ENCODE measurements at places on chromosomes 3 and 15.
A peak's percentile ranks its signal among the peaks of the same experiment; 100 is the strongest.

DNA sequence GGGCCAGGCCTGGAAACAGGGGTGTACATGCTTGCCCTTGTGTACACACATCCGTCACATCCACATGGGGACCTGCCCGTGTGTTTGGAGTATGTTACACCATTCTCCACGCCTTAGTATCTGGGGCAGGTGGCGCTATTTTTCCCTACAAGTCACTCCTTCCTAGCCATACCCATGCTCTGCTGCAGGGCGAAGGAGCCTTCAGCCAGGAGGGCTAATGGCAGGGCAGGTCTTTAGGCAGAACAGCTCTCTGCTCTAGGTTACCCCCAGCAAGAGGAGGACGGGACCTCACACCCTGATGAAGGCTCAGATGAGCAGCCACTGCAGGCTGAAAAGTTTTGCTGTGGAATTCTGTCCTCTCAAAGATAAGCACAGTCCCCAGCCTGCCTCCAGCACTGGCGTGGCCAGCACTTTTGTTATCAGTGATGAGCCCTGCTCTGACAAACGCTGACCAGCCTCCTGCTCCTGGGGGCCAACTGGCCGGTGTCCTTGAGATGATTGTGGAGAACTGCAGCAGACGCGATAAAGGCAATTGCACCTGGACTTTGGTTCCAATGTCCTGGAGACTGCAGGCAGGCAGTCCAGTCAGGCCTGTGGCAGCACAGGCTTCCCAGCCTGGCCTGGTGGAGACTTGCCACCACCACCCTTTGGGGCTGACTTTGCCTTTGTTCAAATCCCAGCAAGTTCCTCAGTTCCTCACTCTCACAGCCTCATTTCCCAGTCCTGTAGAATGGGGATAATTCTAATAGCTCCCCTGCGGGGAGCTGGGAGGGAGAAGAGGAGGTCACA is 19.8 kb upstream of the PIGZ start:
- peak; percentile 62 for DNase-seq

GRCh38 chr3:100093831-100094230 is 20.5 kb downstream of the FILIP1L start:
- no peak for DNase-seq

DNA sequence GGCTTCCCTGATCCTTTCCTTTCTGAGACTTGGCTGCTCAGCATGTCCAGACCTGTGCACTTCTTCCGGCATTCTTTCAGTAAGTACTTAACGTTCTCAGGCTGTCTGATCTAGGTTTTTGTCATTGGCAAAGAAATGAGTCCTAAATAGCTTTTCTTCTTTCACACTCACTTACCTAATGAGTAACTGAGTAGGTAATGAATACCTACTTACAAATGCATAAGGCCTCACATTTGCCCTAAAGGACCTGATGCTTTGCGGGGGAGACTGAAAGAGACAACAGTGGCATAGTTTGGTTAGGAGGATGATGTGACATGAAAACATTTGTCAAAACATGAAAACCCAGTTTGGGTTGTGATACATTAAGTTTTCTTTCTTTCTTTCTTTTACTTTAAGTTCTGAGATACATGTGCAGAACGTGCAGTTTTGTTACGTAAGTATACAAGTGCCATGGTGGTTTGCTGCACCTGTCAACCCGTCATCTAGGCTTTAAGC is 516.7 kb upstream of the CFAP20DC start:
- no peak for DNase-seq

DNA sequence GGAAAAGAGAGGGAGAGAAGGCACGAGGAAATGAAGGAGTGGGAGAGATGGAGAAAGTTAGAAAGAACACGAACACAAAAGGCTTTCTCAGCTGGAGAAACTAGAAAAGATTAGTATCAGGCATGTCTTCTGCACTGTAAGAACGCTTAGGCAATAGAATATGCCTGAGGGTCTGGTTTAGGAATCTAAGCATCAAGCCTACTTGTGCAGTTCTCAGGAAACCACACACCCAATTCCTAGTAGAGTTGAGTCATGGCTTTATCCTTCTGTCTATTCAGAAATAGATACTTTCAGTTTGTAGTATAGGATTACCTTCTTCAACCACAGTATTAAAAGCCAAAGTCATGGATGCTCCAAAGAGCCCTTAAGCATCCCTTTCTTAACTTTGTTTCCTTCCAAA is 969.4 kb downstream of the NTRK3 start:
- DNase-seq = no peak

DNA sequence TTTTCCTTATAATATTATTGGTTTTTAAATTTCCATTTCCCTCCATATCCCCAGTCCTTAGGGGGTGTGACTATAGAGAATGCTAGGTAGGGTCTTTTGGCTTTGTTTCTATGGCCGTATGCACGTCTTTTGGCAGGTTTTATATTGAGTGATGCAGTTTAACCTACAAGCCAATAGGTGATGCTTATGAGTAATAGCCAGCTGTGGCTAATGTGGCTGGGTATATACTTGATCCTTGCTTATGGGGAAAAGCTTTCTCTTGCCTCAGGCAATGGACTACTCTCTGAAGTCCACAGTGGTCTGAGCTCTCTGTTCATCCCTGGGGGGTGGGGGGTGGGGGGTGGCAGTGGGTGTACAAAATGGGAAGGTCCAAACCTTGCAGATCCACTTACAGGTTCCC is 223.9 kb downstream of the MFSD1 start:
- DNase-seq = no peak

GRCh38 chr15:59595434-59595915 is 16.1 kb upstream of the GCNT3 start:
- no peak for DNase-seq

GRCh38 chr3:127851899-127852298 is 29.6 kb upstream of the MGLL start:
- no peak for DNase-seq

DNA sequence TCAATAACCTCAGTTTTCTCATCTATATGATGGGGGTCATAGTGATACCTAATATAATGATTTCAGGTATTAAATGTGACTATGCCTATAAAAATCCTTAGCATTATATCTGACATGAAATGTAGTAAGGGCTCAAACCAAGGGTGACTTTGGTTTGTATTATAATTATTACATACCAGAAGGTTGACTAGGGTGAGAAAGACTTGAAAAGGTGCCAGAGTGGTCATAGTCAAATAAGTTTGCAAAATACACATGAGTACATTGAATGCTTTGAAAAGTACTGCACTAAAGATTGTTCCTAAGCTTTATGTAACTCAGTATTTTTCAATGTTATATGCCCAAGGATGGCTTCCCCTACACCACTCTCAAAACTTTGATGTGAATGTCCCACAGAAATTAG is 297.2 kb downstream of the ARPP21 start:
- DNase-seq = no peak

DNA sequence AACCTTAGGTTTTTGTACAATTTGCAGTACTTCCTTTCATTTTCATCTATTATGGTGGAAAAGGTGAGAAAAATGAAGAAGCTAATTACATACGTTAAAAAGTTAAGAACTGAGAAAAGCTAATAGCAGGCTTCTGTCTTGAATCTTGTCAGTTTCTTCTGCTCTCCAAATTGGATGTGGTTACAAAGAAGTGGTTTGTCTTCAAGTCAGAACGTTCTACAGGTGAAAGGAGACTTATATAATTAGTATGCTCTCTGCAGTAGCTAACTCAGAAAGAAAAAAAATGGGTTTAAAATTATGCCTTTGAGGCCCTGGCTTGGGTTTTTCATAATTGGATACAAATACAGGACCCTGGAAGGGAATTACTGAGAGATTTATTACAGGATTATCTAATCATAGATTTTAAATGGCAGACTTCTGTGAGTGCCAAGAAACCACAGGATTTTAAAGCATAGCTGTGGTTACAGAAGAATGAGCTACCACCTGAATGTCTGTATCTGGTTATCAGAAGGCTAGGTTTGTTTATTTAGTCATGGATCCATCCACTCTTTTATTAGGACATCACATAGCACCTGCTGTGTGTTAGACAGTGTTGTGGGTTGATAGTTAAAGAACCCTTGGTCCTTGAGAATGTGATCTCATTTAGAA is 528.1 kb upstream of the MCTP2 start:
- no peak for DNase-seq

DNA sequence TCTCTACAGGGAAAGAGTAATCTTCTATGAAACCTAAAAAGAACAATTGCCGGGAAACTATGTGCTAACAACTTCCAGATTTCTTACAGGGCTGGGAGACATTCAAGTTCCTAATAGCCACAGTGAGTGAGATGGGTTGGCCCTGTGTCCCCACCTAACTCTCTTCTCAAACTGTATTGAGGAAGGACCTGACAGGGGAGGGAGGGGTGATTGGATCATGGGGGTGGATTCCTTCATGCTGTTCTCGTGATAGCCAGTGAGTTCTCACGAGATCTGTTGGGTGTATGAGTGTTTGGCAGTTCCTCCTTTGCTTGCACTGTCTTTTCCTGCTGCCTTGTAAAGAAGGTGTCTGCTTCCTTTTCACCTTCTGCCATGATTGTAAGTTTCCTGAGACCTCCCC is 958.7 kb downstream of the AGBL1 start:
- DNase-seq = no peak

DNA sequence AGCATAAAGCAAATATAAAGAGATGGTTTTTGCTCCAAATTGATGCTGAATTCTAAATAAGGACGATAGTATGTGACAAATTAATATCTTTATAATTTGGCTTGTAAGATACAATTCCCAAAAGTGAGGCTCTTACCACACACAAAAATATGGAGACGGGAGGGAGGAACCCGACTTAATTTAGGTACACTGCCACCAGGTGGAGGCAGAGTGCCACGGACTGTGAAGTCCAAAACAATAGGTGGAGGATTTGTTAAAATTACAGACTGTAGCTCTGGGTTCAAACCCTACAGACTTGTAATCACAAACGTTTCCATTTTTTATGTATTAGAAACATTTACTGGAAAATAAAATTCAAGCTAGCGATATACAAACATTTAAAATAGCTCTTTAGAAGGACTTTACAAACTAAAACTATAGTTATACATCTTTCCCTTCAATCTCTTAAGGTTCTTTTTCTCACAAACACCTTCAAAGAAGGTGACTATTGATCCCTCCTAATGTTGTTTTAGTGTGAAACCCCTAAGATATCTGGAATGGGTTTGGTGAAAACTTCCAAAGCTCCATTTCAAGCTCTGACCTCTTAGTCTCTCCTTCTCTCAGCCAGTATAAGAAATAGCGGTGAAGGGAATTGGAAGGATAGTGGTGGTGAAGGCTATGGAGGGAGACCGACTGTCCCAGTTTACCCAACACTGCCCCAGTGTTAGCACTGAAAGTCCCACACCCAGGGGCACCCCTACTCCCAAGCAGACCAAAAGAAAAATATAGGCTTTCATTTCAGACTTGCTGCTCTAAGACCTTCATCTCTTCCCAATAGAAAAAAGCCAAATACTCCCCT is 89.7 kb downstream of the AQP9 start:
- peak; percentile 28 for DNase-seq

DNA sequence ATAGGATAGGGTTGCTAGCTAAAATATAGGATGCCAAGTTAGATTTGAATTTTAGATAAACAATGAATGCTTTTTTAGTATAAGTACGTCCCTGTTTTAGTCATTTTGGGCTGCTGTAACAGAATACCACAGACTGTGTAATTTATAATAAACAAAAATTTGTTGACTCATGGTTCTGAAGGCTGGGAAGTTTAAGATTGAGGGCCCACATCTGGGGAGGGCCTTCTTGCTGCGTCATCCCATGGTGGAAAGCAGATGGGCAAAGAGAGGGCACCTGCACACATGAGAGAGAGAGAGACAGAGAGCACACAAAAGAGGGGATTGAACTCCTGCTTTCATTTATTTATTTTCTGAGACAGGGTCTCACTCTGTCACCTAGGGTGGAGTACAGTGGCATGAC is 246.5 kb downstream of the EPHB1 start:
- DNase-seq = no peak

DNA sequence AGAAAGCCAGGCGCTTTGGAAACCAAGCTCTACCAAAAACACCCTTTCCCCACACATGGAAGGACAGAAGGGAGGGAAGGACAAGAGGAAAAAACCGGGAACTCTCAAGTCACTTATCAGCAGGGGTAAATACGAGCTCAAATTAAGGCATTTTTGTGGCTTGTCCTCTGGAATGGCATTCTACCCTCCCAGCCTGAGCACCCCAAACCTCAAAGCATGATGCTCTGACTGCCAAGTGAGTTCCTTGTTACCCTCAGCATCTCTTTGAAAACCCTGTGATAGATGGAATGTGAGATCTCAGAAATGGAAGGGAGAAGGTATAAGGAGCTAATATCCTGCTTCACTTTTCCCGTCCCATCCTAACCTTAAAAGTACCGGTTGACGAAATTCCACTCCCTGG is 8.1 kb upstream of the CSPG5 start:
- no peak for DNase-seq

- DNase-seq = no peak
Measured at GRCh38 chr15:49116108-49116857, 39.1 kb downstream of the COPS2 start.

DNA sequence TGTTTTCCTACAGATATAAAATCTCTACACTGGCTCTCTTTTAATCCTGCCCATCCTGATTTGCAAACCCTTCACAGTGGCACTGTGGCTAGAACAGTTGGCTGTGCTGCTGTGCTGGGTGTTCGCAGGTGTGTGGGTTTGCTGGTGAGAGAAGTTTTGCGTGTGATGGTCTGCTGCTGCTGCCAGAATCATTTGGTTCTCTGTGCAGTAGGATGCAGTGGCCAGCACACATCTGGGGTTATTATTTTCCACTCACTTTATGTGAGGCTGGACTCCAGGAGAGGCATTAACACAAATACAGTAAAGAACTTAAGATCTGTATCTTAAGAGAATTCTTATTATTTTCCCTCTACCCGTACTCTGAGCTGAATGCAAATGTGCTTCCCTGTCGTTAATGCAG is 16.0 kb upstream of the PSMD6 start:
- no peak for DNase-seq

DNA sequence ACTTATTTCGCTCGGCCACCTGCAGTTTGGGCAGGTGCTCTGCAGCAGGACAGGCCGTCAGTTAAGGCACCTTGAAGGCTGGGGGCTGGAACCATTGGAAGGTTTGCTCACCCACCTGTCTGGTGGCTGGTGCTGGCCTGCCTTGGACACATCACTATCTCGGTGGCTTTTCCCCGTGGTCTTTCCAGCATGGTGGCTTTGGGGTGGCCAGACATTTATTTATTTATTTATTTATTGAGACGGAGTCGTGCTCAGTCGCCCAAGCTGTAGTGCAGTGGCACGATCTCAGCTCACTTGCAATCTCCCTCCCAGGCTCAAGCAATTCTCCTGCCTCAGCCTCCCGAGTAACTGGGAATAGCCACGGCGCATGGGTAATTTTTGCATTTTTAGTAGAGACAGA is 11.7 kb downstream of the ISG20 start:
- no peak for DNase-seq

- DNase-seq = no peak
Measured at GRCh38 chr3:42347928-42348327, 62.5 kb downstream of the LYZL4 start.

GRCh38 chr3:28674212-28674611 is 325.6 kb upstream of the AZI2 start:
- DNase-seq = no peak

GRCh38 chr3:160150525-160150924 is 74.7 kb upstream of the C3orf80 start:
- no peak for DNase-seq

GRCh38 chr3:130242850-130243569 is 102.5 kb upstream of the COL6A5 start:
- no peak for DNase-seq

Data from HuH-7.5 (cell line).